ENCODE measurements at places on chromosomes 5 and 9.

DNA sequence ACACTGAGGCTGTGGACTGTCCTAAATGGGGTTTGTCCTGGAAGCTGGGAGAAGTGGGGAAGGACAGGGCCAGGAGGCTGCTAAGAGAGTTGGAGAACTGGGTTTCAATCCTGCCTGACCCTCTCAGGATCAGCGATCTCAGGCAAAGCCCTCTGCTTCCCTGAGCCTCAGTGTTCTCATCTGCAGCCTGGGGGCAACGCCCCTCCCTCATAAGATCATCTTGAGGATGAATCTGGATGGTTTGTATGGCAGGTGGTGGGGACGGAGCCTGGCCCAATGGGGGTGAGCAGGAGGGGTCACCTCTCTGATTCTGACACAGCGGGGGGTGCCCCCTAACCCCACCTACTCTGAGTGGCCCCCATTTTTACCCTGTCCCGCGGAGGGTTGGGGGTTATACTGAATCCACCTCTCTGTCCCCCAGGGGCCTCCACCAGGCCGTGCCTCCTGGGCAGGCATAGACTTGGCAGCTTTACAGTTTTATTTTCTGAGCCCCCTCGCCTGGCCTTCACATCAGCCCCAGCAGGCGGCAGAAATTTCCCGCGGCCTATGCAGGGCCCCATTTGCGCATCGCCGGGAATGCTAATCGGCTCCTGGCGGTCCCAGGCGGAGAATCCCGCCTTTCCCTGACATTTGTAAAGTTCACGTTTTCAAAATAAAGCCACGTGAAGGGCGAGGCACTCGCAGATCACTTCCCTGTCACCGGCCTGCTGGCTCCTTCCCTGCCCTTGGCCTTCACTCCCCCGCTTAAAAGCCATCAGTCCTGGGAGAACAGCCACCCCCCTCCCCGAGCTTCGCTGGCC, 17.8 kb upstream of the LAMC3 start:
- peaks cover 3% of the 10 kb centered on the region for H3K4me1 ChIP-seq
- H3K27ac ChIP-seq = no peak overlapping the region
- no peak for DNase-seq
- H3K4me3 ChIP-seq = no peak overlapping the region

DNA sequence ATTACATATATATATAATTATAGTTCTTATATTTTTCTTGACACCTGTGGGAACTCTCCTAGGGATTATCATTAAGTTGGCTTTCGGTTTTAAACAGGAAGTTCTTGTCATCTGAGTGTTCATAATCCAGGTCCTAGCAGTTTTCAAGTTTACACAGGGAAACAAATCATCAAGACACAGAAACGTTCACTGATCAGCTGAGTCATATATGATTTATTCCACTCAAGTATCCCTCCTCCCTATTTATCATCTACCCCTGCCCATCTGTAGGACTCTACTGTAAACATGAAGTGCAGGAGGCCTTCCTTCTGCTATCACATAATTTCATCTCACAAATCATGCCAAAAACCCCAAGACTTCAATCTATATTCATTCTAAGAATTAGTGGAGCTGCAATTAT, 6.3 kb downstream of the SLC25A51 start:
- H3K27ac ChIP-seq = no peak overlapping the region
- no peaks in the 10 kb centered on the region for H3K27me3 ChIP-seq
- DNase-seq = no peak
- peaks cover 58% of the 10 kb centered on the region for H3K36me3 ChIP-seq
- H3K4me3 ChIP-seq = no peak overlapping the region
- peaks cover 6% of the 10 kb centered on the region for H3K4me1 ChIP-seq

DNA sequence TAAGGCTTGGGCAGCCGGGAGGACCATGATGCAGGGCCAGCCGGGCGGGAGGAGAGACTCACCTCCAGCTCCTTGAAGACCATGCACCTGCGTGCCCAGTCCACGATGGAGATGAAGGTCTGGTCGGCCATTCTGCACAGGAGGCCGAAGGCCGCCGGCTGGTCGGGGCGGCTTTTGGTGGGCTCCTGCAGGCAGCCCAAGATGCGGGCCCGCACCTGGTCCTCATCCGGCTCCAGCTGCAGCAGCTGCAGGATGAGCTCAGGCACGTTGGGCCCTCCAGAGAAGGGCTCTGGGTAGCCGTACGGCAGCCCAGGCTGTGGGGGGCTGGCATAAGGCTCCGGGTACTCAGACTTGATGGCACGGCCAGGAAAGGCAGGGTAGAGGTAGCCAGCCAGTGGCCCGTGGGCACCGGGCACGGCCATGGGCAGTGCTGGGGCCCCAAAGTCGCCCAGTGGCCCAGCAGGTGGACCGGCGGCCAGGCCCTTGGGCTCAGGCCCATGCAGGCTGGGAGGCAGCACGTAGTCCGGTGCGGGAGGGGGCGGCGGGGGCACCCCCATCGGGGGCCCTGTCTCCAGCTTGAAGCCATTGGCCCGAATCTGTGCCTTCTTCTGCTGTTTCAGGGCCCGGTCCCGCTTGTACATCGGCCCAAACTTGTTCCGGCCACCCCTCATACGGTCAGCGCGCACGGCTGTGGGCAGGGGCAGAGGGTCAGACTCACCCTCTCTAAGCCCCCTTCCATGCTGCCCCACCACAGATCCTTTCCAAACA, 7.0 kb downstream of the NR5A1 start:
- no peak overlapping the region for H3K4me3 ChIP-seq
- H3K27ac ChIP-seq = no peak overlapping the region
- no peaks in the 10 kb centered on the region for H3K36me3 ChIP-seq

DNA sequence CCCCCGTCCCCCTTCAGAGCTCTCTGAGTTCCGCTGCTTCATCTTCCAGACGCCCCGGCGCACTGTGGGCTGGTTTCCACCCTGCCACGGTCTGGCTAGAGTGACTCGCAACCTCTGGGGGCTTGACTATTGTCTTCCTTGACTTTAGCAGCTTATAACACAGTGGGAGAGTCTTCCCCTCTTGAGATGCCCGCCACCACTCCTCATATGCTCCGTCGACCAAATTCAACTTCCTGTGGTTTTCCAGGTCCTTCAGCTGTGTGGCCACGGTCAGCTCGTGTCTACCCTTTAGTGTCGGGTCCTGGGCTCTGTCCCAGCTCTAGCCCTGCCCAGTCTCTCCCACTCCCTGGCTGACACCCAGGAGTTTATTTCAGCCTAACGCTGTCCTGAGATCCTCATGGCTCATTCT, 28.2 kb upstream of the NCS1 start:
- peaks cover 26% of the 10 kb centered on the region for H3K4me1 ChIP-seq
- no peak overlapping the region for H3K4me3 ChIP-seq
- no peaks in the 10 kb centered on the region for H3K36me3 ChIP-seq
- no peak overlapping the region for H3K27ac ChIP-seq
- DNase-seq = no peak
- no peaks in the 10 kb centered on the region for H3K27me3 ChIP-seq

GRCh38 chr9:69388596-69388995, 63.6 kb downstream of the ENTREP1 start:
- H3K36me3 ChIP-seq = peaks cover 24% of the 10 kb centered on the region
- no peak for DNase-seq
- no peak overlapping the region for H3K4me3 ChIP-seq
- peaks cover 4% of the 10 kb centered on the region for H3K4me1 ChIP-seq
- H3K27me3 ChIP-seq = no peaks in the 10 kb centered on the region

GRCh38 chr9:122418016-122418415, 47.2 kb downstream of the PTGS1 start:
- no peak for DNase-seq
- H3K4me1 ChIP-seq = no peaks in the 10 kb centered on the region

GRCh38 chr9:98118640-98119601, at the start of gene TRIM14:
TSS of gene TRIM14 (minus strand) at chr9:98119222. CDS start at chr9:98119188, 34 bp downstream.
- H3K27me3 ChIP-seq = no peaks in the 10 kb centered on the region
- peak within 1 kb of the TSS; percentile 79 for H3K27ac ChIP-seq
- H3K36me3 ChIP-seq = no peaks in the 10 kb centered on the region
- no peak for DNase-seq
- peak within 1 kb of the TSS; percentile 85 for H3K4me3 ChIP-seq

GRCh38 chr5:141945511-141946051, 12.4 kb downstream of the PCDH12 start:
- peaks cover 1% of the 10 kb centered on the region for H3K36me3 ChIP-seq
- no peak for DNase-seq
- H3K4me3 ChIP-seq = no peak overlapping the region
- no peaks in the 10 kb centered on the region for H3K27me3 ChIP-seq
- peaks cover 52% of the 10 kb centered on the region for H3K4me1 ChIP-seq

DNA sequence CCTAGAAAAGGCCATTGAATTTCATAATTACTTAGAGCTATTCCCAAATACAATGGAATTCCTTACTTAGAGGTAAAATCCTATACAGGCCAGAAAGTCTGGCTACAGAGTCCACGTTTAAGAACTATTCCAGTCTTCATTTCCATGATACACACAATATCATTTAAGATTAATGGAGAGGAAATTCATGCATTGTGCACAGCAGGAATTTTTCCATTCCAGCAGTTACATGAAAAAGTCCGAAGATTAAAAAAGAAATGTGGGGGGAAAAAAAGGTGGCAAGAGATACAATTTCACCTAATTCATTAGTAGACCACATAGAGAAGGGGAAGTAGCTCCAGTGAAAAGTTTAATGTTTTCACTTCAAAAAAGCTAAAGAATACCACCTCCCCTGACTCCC, 63.1 kb downstream of the CHD1 start:
- H3K27ac ChIP-seq = no peak overlapping the region
- H3K4me3 ChIP-seq = no peak overlapping the region
- no peak for DNase-seq
- no peaks in the 10 kb centered on the region for H3K27me3 ChIP-seq

GRCh38 chr5:34930462-34930844, 1.1 kb downstream of the DNAJC21 start:
- no peak for DNase-seq
- H3K27ac ChIP-seq = peak overlapping the region; percentile 94
- peaks cover 13% of the 10 kb centered on the region for H3K36me3 ChIP-seq
- peaks cover 38% of the 10 kb centered on the region for H3K4me1 ChIP-seq
- peak overlapping the region; percentile 96 for H3K4me3 ChIP-seq

GRCh38 chr9:75941577-75942311, 51.3 kb downstream of the PCSK5 start:
- H3K4me3 ChIP-seq = no peak overlapping the region
- no peak for DNase-seq
- no peaks in the 10 kb centered on the region for H3K27me3 ChIP-seq
- peak overlapping the region; percentile 51 for H3K27ac ChIP-seq
- H3K36me3 ChIP-seq = no peaks in the 10 kb centered on the region
- no peaks in the 10 kb centered on the region for H3K4me1 ChIP-seq

DNA sequence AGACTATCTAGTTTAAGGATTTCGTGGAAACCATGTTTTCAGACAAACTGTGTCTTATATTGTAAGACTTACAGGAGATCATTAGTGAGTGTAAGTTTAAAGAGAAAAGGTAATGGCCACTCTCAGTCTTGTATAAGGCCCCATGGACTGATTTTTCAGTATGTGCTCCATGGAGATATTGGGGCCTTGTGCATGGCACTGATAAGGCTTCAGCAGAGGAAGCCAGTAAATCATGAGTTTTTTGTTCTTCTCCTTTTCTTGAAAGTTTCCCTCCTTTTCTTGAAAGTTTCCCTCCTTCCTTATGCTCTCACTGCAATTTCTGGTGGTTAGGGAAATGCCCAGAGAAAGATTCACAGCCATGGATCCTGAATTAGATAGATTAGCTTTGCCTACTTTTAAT, 471.3 kb downstream of the LRRC70 start:
- no peaks in the 10 kb centered on the region for H3K4me1 ChIP-seq
- H3K27me3 ChIP-seq = no peaks in the 10 kb centered on the region
- no peak overlapping the region for H3K4me3 ChIP-seq
- H3K27ac ChIP-seq = no peak overlapping the region

DNA sequence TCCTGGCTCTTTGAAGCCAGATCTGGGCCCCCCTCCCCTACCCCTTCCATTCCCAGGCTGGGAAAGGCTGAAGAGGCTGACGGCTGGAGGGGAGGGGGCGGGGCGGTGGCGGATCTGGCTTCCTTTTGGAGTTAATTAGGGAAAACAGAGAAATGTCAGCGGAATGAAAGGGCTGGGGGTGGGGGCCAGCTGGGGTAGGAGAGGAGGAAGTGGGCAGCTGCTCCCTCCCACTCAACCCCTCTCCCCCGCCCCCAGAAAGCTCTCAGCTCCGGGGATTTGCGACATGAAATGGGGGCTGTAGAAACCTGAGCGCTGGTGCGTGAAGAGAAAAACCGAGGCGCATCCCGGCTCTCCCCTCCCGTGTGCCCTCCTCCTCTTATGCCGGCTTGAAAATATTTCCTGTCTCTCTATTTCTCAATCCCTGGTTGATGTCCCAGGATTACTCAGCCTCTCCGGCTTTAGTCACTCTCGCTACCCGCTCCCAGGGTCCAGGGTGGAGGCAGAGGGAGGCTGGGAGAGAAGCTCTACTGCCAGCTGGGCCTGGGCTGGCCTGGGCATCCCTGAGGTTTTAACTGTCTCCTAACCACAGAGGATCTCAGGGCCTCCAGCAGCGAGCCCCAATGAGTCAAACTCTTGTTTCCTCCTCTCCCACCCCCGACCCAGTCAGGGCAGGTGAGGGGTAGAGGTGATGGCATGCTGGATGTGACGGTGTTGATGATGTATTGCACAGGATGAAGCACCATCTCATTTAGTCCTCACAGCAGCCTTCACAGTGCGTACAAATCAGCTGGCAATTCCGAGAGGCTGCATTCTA, 20.1 kb downstream of the PCDHGC5 start:
- DNase-seq = peak; percentile 86
- H3K4me1 ChIP-seq = peaks cover 53% of the 10 kb centered on the region
- H3K36me3 ChIP-seq = peaks cover 39% of the 10 kb centered on the region
- no peaks in the 10 kb centered on the region for H3K27me3 ChIP-seq
- H3K4me3 ChIP-seq = peak overlapping the region; percentile 32
- H3K27ac ChIP-seq = peak overlapping the region; percentile 83

DNA sequence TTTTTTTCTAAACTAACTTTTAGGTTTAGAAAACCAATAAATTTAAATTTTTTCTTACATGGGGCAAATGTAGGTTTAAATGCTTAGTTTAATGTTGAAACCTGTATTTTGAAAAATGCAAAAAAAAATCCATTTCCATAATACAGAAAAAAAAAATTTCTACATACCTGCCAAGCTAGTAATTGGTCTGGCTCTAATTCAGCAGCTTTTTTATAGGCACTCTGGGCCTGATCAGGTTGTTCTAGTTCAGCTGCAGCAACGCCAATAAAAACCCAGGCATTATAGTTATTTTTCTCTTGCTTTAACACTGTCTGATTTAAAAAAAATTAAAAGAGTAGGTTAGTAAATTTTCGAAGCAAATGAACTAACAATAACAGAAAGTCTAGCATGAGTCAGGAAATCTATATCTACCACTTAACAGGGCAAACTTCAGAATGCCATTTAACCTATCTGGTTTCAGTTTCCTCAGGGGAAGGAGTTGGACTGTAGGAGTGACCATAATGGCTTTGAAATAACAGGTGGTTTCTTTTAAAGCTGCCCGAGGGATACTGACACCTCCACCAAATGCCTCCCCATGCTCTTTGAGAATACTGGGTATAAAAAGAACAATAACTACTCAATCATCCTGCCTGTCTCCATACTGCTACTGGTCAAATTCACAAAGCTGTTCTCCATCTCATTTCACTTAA, 11.6 kb downstream of the SKIC3 start:
- H3K4me3 ChIP-seq = no peak overlapping the region
- DNase-seq = no peak
- H3K4me1 ChIP-seq = peaks cover 3% of the 10 kb centered on the region
- H3K27ac ChIP-seq = no peak overlapping the region

- no peaks in the 10 kb centered on the region for H3K4me1 ChIP-seq
- no peaks in the 10 kb centered on the region for H3K27me3 ChIP-seq
- no peak for DNase-seq
- H3K27ac ChIP-seq = no peak overlapping the region
These were observed 162.0 kb upstream of the EFNA5 start for GRCh38 chr5:107832746-107833145.

GRCh38 chr9:3676766-3677165, 151.0 kb upstream of the RFX3 start:
- no peak overlapping the region for H3K4me3 ChIP-seq
- no peak for DNase-seq
- H3K36me3 ChIP-seq = no peaks in the 10 kb centered on the region
- no peak overlapping the region for H3K27ac ChIP-seq
- no peaks in the 10 kb centered on the region for H3K4me1 ChIP-seq
